ENCODE measurements at places on chromosomes 4 and X.

DNA sequence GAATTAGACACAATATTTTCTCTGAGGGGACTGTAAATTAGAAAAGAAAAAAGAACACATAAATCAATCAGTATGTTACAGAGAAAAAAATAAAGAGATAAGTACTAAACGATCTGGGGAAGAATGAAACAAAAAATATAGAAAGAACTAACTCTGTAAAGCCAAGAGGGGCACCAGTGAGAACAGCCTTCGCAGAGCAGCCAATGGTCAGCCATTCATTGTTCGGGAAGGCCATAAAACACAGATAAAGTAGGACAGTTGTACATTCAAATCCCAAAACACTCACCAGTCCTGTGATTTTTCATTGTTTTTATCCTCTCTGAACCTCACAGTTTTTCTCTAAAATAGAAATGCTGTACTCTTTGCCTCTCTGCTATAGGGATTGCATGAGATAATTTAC, 127.9 kb downstream of the NEK1 start:
- DNase-seq = no peak

- no peak for DNase-seq
Measured at GRCh38 chr4:8381814-8382581, 58.5 kb downstream of the ACOX3 start.

DNA sequence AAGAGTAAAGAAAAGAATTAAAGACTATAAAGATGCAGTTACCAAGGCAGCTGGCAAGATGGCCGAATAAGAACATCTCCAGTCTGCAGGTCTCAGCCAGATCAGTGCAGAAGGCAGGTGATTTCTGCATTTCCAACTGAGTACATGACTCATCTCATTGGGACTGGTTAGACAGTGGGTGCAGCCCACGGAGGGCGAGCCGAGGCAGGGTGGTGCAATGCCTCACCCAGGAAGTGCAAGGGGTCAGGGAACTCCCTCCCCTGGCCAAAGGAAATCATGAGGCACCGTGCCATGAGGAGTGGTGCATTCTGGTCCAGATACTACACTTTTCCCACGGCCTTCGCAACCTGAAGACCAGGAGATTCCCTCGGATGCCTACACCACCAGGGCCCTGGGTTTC, 20.5 kb downstream of the SPIN4 start:
- no peak for DNase-seq

GRCh38 chr4:15536552-15537499, 67.1 kb downstream of the CC2D2A start:
- DNase-seq = no peak

GRCh38 chr4:56708146-56708545, 27.1 kb upstream of the HOPX start:
- DNase-seq = no peak

GRCh38 chrX:120561634-120562568, 1.1 kb upstream of the CUL4B start:
- no peak for DNase-seq
